ENCODE measurements at places on chromosomes 1 and 21.

DNA sequence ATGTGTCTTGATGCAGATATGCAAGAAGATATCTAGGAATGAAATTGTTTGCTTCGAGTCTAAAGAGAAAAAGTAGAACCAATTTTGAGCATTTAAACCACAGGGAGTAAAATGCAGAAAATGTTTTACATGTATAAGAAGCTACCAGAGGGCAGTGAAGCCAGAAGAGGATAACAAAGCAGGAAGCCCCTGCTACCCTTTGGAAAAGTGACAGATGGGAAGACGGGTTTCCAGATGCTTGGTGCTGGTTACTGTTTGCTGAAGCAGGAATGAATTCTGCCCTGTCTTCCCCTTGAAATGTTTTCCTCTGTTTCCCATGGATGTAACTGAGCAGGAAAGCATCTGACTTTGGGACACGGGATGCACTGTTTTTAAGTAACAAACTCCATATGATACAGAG lies 822.2 kb downstream of the MRPL39 start:
- DNase-seq, result no peak

DNA sequence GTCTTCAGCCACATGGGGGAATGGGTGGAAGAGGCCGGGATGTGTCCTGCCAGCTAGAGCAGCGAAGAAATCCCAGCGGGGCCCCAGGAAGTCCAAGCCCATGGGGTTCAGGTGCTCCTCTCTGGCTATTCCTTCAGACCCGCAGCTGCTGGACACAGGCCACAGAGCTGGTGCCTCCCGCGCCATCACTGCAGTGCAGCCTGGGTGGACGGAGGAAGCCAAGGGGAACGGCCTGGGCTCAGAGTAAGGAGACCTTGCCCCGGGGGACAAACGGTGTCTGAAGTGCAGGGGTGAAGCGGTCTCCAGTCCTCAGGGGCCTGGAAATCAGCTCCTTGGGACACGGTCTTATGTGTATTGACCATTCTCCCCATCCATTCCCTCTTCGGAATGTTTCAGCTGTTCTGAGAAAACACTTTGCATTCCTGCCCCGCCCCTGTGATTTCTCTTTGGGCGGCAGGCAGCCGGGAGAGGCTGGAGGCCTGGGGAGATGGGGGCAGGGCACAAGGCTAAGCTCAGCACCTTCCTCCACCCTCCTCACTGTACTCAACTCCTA lies 18.4 kb downstream of the MTHFR start:
- DNase-seq, result no peak

- no peak for DNase-seq
These were observed 46.9 kb downstream of the GIPC2 start for GRCh38 chr1:78092643-78093042.

GRCh38 chr21:39350094-39351005 lies 1.5 kb upstream of the HMGN1 start:
- no peak for DNase-seq

GRCh38 chr1:41274752-41275545 lies 32.8 kb upstream of the SCMH1 start:
- no peak for DNase-seq

DNA sequence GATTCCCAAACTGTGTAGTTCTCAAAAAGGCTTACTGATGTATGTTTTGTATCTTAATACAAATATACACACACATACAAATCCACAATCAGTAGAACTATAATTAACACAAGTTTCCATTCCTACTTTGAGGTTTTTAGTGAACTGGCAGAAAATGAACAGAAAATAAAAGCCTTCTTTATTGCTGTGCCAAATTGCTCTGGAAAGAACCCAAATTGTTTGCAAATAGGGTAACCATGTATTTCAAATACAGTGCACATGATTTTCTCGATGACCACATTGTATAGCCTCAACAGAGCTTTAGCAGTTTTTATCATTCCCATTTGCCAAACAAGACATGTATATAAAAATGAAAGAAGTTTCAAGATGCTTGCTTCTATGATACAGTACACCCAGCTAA lies 173.3 kb downstream of the COL24A1 start:
- no peak for DNase-seq

GRCh38 chr1:172360985-172361384 lies 59.5 kb upstream of the C1orf105 start:
- DNase-seq, result no peak
